Glutamatergic neuron (in vitro differentiated cells): ENCODE measurements at places on chromosomes 4 and X. TPM values are rescaled to one million over a fixed set of nuclear protein-coding genes. Genes with fewer than 3 reads are reported as not detected.

The TNIP3 gene
- not detected for total RNA-seq

The HERC5 gene
- 0.27 TPM for total RNA-seq

The FGB gene
- total RNA-seq: not detected

The SUPT20HL1 gene
- total RNA-seq: not detected

The RASGEF1B gene
- total RNA-seq: 108 TPM

The TLL1 gene
- total RNA-seq: 0.15 TPM

The CYSLTR1 gene
- 0.25 TPM for total RNA-seq

The USP17L13 gene
- total RNA-seq: not detected

The LNX1 gene
- 0.10 TPM for total RNA-seq

The FRG2 gene
- not detected for total RNA-seq

The ZNF157 gene
- 2.9 TPM for total RNA-seq

The ADAMTS3 gene
- total RNA-seq: 0.10 TPM

The TMPRSS11E gene
- total RNA-seq: not detected

The CT45A8 gene
- total RNA-seq: not detected

The CTAG2 gene
- total RNA-seq: not detected

The TTC29 gene
- 0.44 TPM for total RNA-seq

The SATL1 gene
- not detected for total RNA-seq

The NHS gene
- 9.1 TPM for total RNA-seq

The NEUROG2 gene
- total RNA-seq: 7.3 TPM

The IL2 gene
- not detected for total RNA-seq

The CT45A2 gene
- total RNA-seq: not detected

The CXXC4 gene
- total RNA-seq: 21.8 TPM
